ENCODE measurements at places on chromosomes 1 and 21. TPM values are rescaled to one million over a fixed set of nuclear protein-coding genes. Genes with fewer than 3 reads are reported as not detected.

ITPKB gene
- 37.6 TPM for total RNA-seq

TMEM240 gene
- 3.5 TPM for total RNA-seq

FALEC gene
- 2.2 TPM for total RNA-seq

LCE4A gene
- total RNA-seq, result not detected

EPHA8 gene
- not detected for total RNA-seq

SYT2 gene
- under 0.01 TPM for total RNA-seq

OR2L13 gene
- 0.29 TPM for total RNA-seq

NEK2 gene
- total RNA-seq, result not detected

PTPN14 gene
- 57.4 TPM for total RNA-seq

DPH5 gene
- 19.2 TPM for total RNA-seq

- no peaks in the 10 kb centered on the region for H3K36me3 ChIP-seq
- H3K27ac ChIP-seq, result no peak overlapping the region
- H3K4me3 ChIP-seq, result no peak overlapping the region
- no peak for DNase-seq
These were observed 113.1 kb downstream of the PCP4 start for GRCh38 chr21:39980241-39980820.

DNA sequence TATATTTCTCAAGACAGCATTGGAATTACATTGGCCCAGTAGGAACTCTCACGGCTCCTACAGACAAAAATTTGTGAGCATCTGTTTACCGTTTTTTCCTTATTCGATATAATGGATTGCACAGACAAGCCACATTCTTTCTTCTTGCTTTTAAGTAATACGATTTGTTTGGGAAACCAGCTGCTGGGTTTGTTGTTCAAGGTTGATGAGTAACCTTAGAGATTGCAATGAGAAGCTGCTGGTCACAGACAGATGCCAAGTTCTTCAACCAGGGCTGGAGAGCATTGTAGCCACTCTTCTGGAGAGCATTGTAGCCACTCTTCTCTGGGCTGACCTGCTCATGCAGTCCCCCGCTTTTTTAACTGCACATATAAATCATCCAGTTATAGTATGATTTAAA is 1.4 kb upstream of the MIA3 start:
- no peak overlapping the region for H3K4me3 ChIP-seq
- H3K27ac ChIP-seq, result peak overlapping the region; percentile 85
- no peaks in the 10 kb centered on the region for H3K27me3 ChIP-seq
- DNase-seq, result no peak

GRCh38 chr1:25018110-25018735 is 88.1 kb upstream of the RUNX3 start:
- H3K4me1 ChIP-seq, result no peaks in the 10 kb centered on the region
- H3K27me3 ChIP-seq, result no peaks in the 10 kb centered on the region
- no peak overlapping the region for H3K4me3 ChIP-seq
- H3K27ac ChIP-seq, result no peak overlapping the region

GRCh38 chr1:34907487-34908090 is 21.9 kb downstream of the DLGAP3 start:
- H3K4me1 ChIP-seq, result no peaks in the 10 kb centered on the region
- H3K27ac ChIP-seq, result no peak overlapping the region
- H3K4me3 ChIP-seq, result no peak overlapping the region
- no peaks in the 10 kb centered on the region for H3K27me3 ChIP-seq
- DNase-seq, result no peak
- H3K36me3 ChIP-seq, result no peaks in the 10 kb centered on the region

DNA sequence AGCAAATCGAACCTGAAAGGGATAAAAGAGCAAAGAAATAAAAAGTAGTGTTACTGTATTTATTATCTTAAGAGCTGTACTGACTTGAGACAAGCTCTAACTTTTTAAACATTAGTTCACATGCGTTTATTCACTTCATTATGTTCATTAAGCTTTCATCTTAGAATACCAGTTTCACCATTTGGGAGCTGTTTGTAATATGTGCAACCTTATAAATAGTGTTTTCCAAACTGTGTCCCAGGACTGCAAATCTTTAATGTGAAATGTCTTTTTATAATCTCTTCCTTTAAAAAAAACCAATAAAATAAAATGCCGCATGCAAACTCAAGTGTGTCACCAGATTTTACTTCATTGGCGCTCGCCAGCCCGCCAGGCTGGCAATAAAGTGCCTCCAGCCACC is 28.3 kb downstream of the LGALS8 start:
- H3K36me3 ChIP-seq, result peaks cover 25% of the 10 kb centered on the region
- H3K4me1 ChIP-seq, result no peaks in the 10 kb centered on the region
- no peaks in the 10 kb centered on the region for H3K27me3 ChIP-seq
- H3K27ac ChIP-seq, result no peak overlapping the region
- no peak for DNase-seq
- no peak overlapping the region for H3K4me3 ChIP-seq

DNA sequence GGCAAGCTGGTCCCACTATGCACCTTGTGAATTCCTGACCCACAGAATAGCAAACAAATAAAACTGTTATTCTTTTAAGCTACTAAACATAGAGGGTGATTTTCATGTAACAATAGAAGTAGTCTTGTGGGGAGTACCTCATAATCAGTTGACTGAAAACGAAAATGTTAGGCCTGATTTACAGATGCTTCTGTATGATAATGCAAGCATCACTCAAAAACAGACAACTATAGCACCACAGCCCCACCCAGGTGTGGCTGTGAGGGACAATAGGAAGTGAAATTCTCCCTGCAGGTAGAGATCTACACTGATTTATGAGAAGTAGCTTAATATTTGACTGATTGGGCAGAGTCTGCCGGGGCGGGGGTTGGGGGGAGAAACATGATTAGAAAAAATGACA is 26.5 kb upstream of the KRTAP19-8 start:
- H3K27ac ChIP-seq, result no peak overlapping the region
- DNase-seq, result no peak
- H3K4me3 ChIP-seq, result no peak overlapping the region
- no peaks in the 10 kb centered on the region for H3K27me3 ChIP-seq

DNA sequence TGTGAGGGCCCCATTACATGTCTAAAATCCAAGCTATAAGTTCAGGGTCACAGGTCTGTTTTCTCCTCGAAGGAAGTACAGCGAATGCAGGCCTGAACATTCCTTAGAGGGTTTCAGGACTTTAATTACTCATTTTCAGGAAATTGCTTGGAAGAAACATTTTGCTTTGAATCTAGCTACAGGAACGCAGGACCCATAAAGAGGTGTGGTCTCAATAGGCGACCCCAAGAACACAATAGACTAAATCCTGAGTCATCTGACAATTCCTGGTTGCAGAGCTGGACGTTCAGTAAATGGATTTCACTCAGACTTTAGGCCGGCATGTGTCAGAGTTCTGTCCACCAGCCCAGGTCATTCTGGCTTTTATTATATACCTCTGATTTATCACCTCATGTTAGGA is 1.0 kb upstream of the ERG start:
- H3K36me3 ChIP-seq, result no peaks in the 10 kb centered on the region
- no peak overlapping the region for H3K4me3 ChIP-seq
- H3K27ac ChIP-seq, result peak overlapping the region; percentile 52

- no peak for DNase-seq
- no peaks in the 10 kb centered on the region for H3K4me1 ChIP-seq
- H3K36me3 ChIP-seq, result no peaks in the 10 kb centered on the region
- H3K27me3 ChIP-seq, result no peaks in the 10 kb centered on the region
- H3K27ac ChIP-seq, result no peak overlapping the region
These were observed 113.4 kb upstream of the SPAG17 start for GRCh38 chr1:118298397-118298796.

- no peak overlapping the region for H3K4me3 ChIP-seq
- no peak for DNase-seq
- peaks cover 6% of the 10 kb centered on the region for H3K4me1 ChIP-seq
- no peaks in the 10 kb centered on the region for H3K36me3 ChIP-seq
- no peaks in the 10 kb centered on the region for H3K27me3 ChIP-seq
These were observed 9.6 kb downstream of the IGSF9 start for GRCh38 chr1:159935719-159936272.

DNA sequence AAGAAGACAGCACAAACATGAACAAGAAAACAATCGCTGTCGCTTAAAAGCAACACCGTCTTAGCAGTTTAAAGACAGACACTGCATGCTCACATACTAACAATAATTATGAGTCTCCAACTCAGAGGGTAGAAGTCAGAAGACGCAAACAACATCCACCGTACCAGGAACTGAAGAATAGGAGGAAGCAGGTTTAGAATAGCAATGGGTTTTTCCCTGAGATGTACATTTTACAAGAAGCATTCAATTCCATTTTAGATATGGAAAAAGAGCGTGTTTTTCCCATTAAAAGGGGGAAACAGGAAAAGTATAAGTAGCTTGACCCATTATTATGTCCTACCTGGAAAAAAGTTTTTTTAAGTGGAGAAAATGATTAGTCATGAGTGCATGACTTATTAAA is 34.5 kb upstream of the KCNE1 start:
- H3K27me3 ChIP-seq, result no peaks in the 10 kb centered on the region
- H3K36me3 ChIP-seq, result no peaks in the 10 kb centered on the region
- no peak overlapping the region for H3K4me3 ChIP-seq

- H3K27me3 ChIP-seq, result peaks cover 10% of the 10 kb centered on the region
- H3K27ac ChIP-seq, result no peak overlapping the region
- H3K4me1 ChIP-seq, result no peaks in the 10 kb centered on the region
- H3K4me3 ChIP-seq, result no peak overlapping the region
- H3K36me3 ChIP-seq, result no peaks in the 10 kb centered on the region
These were observed 32.3 kb downstream of the KIAA2013 start for GRCh38 chr1:11893907-11894251.

GRCh38 chr1:104084380-104084779 is 334.7 kb downstream of the AMY1C start:
- H3K36me3 ChIP-seq, result no peaks in the 10 kb centered on the region
- H3K4me1 ChIP-seq, result no peaks in the 10 kb centered on the region
- DNase-seq, result no peak
- H3K4me3 ChIP-seq, result no peak overlapping the region

- H3K4me3 ChIP-seq, result no peak overlapping the region
- no peak overlapping the region for H3K27ac ChIP-seq
- H3K36me3 ChIP-seq, result no peaks in the 10 kb centered on the region
- no peaks in the 10 kb centered on the region for H3K4me1 ChIP-seq
These were observed 160.7 kb downstream of the HHIPL2 start for GRCh38 chr1:222387007-222387814.

- no peak overlapping the region for H3K4me3 ChIP-seq
- H3K27ac ChIP-seq, result no peak overlapping the region
- no peaks in the 10 kb centered on the region for H3K36me3 ChIP-seq
These were observed 314.3 kb downstream of the HHIPL2 start for GRCh38 chr1:222233444-222234158.

DNA sequence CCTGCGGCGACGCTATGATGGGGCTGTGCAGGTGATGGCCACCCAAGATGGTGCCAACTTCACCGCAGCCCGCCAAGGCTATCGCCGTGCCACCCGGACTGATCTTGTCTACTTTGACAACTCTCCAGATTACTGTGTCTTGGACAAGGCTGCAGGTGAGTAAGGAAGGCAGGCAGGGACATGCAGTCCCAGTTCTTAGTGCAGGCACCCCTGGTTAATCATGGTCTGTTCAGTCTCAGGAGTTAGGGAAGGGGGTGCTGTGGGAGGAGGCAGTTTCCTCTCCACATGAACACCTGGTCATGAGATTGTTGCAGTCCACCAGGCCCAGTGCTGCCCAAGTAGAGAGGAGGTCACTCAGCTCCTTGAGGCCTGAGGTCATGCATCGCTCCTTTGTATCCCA is 8.5 kb downstream of the WNT2B start:
- no peak overlapping the region for H3K4me3 ChIP-seq
- H3K4me1 ChIP-seq, result no peaks in the 10 kb centered on the region
- H3K27me3 ChIP-seq, result no peaks in the 10 kb centered on the region
- H3K27ac ChIP-seq, result no peak overlapping the region
- no peaks in the 10 kb centered on the region for H3K36me3 ChIP-seq
- DNase-seq, result no peak

- no peak for DNase-seq
- no peak overlapping the region for H3K27ac ChIP-seq
- no peaks in the 10 kb centered on the region for H3K27me3 ChIP-seq
- H3K36me3 ChIP-seq, result no peaks in the 10 kb centered on the region
- peaks cover 4% of the 10 kb centered on the region for H3K4me1 ChIP-seq
- H3K4me3 ChIP-seq, result no peak overlapping the region
These were observed 124.9 kb upstream of the TNFSF4 start for GRCh38 chr1:173332026-173332425.

GRCh38 chr1:15039901-15040300 is 113.6 kb upstream of the TMEM51 start:
- no peaks in the 10 kb centered on the region for H3K27me3 ChIP-seq
- no peaks in the 10 kb centered on the region for H3K4me1 ChIP-seq
- no peak for DNase-seq
- H3K36me3 ChIP-seq, result no peaks in the 10 kb centered on the region

GRCh38 chr1:213053455-213053854 is 2.4 kb downstream of the RPS6KC1 start:
- H3K27me3 ChIP-seq, result no peaks in the 10 kb centered on the region
- no peak overlapping the region for H3K27ac ChIP-seq
- no peaks in the 10 kb centered on the region for H3K36me3 ChIP-seq
- no peak for DNase-seq
- H3K4me3 ChIP-seq, result no peak overlapping the region
- no peaks in the 10 kb centered on the region for H3K4me1 ChIP-seq

- no peaks in the 10 kb centered on the region for H3K36me3 ChIP-seq
- DNase-seq, result no peak
- no peak overlapping the region for H3K4me3 ChIP-seq
These were observed 27.1 kb upstream of the SLC35A3 start for GRCh38 chr1:99942723-99943122.

DNA sequence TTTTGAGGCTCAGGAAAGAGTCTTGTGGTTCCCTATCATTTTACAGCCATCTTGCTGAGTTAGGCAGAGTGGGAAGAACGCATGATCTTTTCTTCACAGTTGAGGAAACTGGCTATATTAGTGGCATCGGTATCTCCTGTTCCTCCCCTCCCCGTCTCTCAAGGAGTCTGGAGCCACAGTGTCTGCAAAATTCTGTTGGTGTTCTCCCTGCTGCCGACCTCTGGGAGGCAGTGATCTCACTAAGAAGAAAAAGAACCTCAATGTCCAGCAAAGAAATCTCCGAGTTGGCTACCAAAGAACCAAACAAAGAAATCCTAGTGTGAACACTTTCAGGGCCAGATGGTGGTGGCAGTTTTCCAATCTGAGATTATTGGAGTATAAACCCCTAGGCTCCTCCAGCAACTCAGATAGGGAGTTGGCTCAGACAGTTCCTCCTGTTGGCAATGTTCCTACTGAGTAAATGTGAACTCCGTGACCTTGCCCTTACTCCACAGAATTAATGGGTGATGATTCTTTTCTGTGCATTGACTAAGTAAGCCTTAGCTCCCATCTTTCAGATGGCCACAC is 41.2 kb downstream of the PRAMEF20 start:
- no peak for DNase-seq
- no peaks in the 10 kb centered on the region for H3K36me3 ChIP-seq
- H3K27ac ChIP-seq, result no peak overlapping the region

DNA sequence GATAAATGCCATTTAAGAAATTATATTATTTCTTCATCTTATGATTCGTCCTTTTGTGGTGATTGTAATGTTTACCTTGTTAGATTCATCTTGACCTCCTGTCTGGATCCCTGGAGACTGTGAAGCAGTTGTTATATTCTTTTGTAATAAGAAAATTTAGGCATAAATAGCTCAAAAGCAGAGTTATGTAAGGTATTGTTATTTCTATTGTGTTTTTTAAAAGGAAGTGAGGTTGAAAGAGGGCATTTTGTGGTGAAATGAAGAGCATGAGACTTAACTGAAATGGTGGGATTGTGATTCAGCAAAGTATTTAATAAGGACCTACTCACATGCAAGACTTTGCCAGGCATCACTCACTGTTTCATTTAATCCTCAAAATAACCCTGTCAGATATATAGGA is 104.0 kb downstream of the PDE4B start:
- no peak overlapping the region for H3K4me3 ChIP-seq
- no peaks in the 10 kb centered on the region for H3K36me3 ChIP-seq
- H3K27ac ChIP-seq, result no peak overlapping the region
- no peaks in the 10 kb centered on the region for H3K4me1 ChIP-seq

Measured in breast epithelium (tissue), 4 donors.